ENCODE measurements at places on chromosomes 2 and 18.

- DNase-seq = peak; percentile 89
These were observed 87.0 kb downstream of the ALPK2 start for GRCh38 chr18:58541789-58542425.

DNA sequence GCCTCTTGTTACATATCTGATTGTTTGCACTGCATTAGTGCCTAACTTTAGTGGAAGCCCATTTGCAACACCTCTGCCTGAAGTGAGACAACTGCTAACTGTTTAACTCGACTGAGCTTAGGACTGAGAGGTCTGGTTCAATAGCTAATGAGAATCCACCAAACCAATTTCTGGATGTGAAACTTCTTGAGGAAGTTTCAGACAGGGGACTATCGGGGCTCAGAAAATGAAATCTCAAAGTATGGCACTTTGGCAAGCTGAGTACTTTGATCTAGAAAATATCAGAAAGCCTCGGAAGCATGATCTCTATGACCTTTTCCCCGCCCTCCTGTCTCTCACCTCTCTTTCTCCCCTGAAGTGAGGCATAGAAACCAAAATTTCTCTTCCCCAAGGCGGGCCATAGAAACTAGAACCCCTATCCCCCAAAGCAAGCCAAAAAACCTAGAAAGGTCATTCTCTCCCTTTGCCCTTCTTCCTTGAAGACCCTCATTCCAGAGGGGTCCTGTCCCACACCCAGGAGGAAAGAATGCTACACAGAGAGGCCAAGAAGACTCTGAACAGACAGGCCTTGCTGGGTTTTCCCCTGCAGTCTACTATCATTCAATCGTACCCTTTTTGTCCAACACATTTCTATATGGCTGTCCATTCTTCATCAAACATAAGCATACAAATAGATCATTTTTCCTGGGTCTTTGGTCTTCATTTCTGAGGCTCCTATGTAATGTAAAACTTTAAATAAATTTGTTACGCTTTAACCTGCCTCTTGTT is 69.6 kb upstream of the CREB1 start:
- no peak for DNase-seq

GRCh38 chr2:202306034-202306433 is 40.5 kb downstream of the NOP58 start:
- no peak for DNase-seq

DNA sequence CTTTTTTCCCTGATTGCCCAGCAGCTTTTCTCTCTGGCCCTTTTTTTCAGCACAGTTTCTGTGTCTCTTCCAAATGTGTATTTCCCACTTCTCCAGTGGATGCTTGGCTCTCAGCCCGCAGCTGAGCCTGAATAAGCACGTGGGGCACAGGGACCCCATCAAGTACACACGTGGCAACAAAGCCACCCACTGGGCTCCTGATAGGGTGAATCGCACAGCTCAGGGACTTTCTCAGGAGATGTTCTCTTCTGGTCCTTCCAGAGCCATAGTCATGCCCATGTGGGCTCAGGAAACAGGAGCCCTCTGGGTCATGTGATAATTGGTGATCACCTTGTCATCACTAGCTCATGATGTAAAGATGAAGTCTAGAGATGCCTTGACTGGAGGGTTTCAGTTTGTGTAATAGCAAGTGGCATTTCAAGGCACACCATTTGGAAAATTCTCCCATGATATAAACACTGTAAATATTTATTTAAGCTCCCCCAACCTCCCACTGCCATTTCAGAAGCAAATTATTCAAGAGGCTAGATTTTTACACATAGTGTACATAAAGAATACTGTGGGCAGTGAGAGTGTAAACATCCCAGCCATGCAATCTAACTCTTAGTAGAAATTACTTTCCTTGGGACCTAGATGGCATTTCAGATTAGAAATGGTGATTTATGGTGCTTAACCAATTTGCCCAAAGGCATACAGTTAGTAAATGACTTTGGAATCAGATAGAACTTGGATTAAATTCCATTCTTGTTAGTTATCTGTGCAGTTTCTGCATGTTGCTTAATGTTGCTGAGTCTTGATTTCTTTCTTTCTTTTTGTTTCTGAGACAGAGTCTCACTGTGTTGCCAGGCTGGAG is 597.5 kb downstream of the SLC4A3 start:
- peak; percentile 51 for DNase-seq

- no peak for DNase-seq
These were observed 450.2 kb downstream of the ERBB4 start for GRCh38 chr2:212088353-212088752.

DNA sequence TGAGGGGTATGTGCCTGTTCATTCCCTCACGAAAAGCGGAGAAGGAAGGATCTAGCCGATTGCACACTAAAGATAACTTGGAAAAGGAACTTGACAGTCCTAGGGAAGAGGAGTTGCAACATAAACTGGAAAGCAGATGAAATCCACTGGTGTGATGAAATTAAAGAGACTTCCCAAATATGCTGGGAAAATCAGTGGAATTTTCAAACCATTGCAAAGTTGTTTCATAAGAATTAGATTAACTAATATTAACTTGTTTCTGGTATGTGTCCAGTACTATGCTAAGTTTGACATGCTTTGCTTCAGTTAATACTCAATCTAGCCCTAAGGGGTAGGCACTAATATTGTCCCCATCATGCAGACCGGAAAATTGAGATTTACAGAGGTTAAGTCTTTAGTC is 222.7 kb downstream of the IKZF2 start:
- DNase-seq = no peak

GRCh38 chr2:212845941-212846340 is 305.5 kb downstream of the IKZF2 start:
- peak; percentile 16 for DNase-seq

GRCh38 chr2:25250331-25251070 is 82.1 kb upstream of the POMC start:
- peak; percentile 66 for DNase-seq

GRCh38 chr18:56285387-56286065 is 352.9 kb downstream of the TXNL1 start:
- no peak for DNase-seq

- no peak for DNase-seq
These were observed 117.5 kb upstream of the SNTG2 start for GRCh38 chr2:833180-833579.

DNA sequence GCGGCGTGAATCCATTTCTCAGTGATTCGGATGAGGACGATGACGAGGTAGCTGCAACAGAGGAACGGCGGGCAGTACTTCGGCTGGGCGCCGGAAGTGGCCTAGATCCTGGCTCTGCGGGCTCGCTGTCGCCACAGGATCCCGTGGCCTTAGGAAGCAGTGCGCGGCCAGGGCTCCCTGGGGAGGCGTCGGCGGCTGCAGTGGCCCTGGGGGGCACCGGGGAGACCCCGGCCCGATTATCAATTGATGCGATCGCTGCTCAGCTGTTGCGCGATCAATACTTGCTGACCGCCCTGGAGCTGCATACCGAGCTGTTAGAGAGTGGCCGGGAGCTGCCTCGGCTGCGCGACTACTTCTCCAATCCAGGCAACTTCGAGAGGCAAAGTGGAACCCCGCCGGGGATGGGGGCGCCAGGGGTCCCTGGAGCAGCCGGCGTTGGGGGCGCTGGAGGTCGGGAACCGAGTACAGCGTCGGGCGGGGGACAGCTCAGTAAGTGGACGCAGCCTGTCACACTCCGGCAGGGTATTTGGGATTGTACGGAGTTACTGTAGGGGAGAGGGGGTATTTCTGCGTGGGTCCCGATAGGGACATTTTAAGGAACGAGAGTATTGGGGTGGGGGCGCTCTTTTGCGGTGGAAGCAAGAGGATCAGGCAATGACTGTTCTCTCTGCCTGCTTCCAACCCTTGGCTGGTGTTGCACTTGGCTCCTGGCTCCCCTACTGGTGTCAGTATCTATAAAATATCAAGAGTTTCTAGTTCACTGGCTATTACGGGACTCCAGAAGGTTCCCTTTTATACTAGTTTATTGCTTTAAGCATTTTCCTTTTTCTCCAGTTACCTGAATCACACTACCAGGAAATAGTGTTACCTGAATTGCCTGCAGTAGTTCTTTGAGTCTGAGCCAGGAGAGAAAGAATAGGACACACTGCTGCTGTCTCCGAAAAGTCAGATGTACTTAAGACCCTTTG is 772 bp downstream of the RELCH start:
- no peak for DNase-seq

GRCh38 chr2:22126106-22126505 is 1002.3 kb downstream of the TDRD15 start:
- no peak for DNase-seq

- no peak for DNase-seq
These were observed 18.9 kb downstream of the AOX1 start for GRCh38 chr2:200604571-200605255.

DNA sequence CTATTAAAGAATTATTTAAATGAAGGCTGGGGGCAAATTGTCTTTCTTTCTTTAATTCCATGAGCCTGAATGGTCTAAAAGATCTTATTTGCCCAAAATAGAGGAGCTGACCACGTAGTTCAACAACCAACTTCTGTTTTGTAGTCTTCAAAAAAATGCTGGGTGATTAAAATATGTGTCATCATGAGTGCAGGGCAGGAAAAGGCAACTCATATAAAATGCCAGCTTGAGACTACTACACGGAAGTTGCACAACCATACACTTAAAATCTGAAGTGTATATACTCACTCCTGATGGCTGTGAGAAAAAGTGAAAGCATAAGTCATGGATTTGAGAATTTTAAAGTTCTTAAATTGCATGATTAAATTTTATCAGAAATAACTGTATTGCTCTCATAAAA is 210.9 kb downstream of the DYM start:
- DNase-seq = peak; percentile 54

GRCh38 chr2:154589514-154589913 is 109.0 kb upstream of the KCNJ3 start:
- DNase-seq = no peak

GRCh38 chr2:156320486-156321098 is 11.9 kb downstream of the NR4A2 start:
- peak; percentile 48 for DNase-seq

DNA sequence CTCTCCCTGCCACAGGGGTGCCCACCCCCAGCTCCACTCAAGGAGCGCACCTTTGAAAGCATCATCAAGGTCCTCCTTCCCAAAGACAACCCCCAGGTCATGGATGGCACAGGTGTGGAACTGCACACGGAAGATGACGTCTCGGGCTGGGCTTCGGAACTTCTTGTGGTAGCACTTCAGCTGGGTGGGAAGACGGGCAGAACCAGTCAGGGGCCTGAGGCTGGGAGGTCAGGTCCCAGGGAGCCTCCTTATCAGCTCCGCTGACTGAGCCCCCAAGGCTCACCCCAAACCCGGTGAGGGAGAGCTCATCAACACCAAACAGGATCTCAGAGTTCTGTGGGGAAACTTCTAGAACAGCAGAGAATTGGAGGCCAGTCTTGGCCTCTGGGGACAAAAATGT is 117.8 kb downstream of the TNS1 start:
- no peak for DNase-seq

GRCh38 chr2:69223759-69224511 is 163.1 kb downstream of the GFPT1 start:
- no peak for DNase-seq

GRCh38 chr18:73118121-73118816 is 250.5 kb upstream of the NETO1 start:
- DNase-seq = peak; percentile 6

DNA sequence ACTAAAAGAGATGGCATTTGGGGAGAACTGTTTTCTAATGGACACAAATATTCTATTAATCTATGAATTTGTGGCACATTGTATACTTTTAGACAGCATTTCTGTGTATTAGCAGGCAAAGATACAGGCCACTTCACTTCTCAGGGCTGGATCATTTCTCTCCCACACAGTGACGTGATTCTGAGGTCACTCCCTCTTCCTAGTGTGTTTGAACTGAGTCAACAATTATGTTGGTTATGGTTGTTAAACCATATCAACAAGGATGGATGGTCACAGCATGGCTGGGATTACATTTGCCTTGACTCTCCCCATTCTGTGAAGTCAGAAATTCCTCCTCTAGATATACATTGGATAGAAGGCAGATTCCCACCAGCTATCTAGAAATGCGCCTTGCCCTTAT is 11.6 kb downstream of the NOSTRIN start:
- DNase-seq = no peak

- DNase-seq = no peak
These were observed 14.6 kb downstream of the SPOPL start for GRCh38 chr2:138516030-138516704.

GRCh38 chr2:196783431-196784094 is 15.9 kb downstream of the GTF3C3 start:
- peak; percentile 18 for DNase-seq

- DNase-seq = no peak
These were observed 30.4 kb upstream of the INHBB start for GRCh38 chr2:120315367-120316033.

GRCh38 chr2:110805894-110806452 is 73.6 kb downstream of the ACOXL start:
- no peak for DNase-seq

- DNase-seq = no peak
These were observed 1335.3 kb upstream of the CDH2 start for GRCh38 chr18:29512203-29512602.

DNA sequence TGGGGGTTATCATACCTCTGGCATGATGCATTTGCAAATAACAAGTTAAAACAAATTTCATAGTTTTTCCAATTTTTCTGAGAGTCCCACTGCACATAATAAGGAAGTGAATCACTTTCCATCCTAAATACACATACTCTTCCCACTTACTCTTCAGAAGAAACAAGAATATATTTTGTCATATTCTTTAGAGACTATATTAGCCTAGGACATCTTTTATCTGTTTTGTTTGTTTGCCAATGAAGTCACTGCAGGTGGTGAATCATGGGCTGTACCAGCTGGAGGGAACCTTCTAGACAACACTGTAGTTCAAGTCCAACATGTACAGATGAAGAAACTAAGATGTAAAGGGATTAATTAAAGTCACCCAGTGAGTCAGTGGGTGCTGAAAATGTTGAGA is 116.8 kb downstream of the XIRP2 start:
- no peak for DNase-seq

DNA sequence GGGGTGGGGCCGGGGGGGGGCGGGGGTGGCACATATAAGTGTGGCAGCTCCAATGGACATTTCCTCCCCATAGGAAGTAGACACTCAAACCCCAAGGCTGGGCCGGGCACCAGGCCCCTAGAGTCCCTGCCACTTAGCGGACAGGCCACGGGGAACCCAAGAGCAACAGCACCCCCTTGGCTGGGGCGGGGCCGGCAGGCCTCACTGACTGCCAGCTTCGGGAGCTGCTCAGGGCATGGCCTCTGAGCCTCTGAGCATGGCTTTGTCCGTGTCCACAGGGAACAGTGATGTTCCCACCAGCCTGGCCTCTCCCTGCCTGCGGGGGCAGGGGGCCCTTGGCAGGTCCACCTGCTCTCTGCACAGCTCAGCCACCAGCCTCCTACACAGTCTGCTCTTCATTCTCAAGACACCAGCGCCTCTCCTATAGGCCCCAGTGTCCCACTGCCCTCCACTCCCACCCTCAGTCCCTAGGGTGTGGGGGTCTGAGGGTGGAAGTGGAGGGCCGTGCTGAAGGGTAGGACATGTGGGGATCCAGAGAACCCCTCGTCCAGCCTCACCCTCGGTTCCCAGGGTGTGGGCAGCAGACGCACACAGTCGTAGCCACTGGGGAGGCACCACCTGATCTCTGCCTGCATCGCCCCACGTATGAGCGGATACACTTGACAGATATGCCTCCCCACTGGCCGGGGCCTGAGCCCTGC is 106.7 kb downstream of the FAM210A start:
- no peak for DNase-seq
